ENCODE measurements at places on chromosomes 5 and 9. TPM values are rescaled to one million over a fixed set of nuclear protein-coding genes. Genes with fewer than 3 reads are reported as not detected.

Gene ZNF354C
- total RNA-seq = 5.6 TPM

Gene KYAT1
- total RNA-seq = 9.5 TPM

Gene MEGF10
- total RNA-seq = 4.6 TPM

Gene FAM78A
- total RNA-seq = 6.5 TPM

Gene TNFSF15
- 19.3 TPM for total RNA-seq

Gene IL4
- not detected for total RNA-seq

Gene PAEP
- not detected for total RNA-seq

Gene NR5A1
- total RNA-seq = not detected

Gene LECT2
- total RNA-seq = not detected

Gene GABRA1
- total RNA-seq = not detected

Gene SMIM33
- not detected for total RNA-seq

Gene SAXO1
- total RNA-seq = not detected

Measured in vein endothelial cell (primary cell).